Stimulated activated CD8-positive, alpha-beta memory T cell treated with anti-CD3 and anti-CD28 coated beads, Interleukin-4, amount 100 ng/mL, for 4 hours (primary cell): ENCODE measurements at places on chromosomes 16 and 17.

- no peak for DNase-seq
Measured at GRCh38 chr16:24713379-24713778, 16.1 kb upstream of the TNRC6A start.

DNA sequence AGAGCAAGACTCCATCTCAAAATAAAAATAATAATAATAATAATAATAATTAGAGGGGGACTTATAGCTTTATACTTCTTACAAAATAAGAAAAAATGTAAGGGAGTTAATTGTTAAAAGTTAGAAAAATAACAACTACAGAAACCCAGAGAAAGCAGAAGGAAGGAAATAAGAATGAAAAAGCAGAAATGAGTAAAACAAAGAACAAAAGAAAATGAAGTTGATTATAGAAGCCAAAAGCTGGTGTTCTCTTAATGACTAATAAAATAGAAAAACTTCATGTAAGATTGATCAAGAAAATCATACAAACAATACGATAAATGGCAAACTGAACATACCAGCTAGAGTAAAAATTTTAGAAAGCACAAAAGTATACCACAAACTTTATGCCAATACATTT, 6.8 kb upstream of the NSMCE1 start:
- DNase-seq = no peak

DNA sequence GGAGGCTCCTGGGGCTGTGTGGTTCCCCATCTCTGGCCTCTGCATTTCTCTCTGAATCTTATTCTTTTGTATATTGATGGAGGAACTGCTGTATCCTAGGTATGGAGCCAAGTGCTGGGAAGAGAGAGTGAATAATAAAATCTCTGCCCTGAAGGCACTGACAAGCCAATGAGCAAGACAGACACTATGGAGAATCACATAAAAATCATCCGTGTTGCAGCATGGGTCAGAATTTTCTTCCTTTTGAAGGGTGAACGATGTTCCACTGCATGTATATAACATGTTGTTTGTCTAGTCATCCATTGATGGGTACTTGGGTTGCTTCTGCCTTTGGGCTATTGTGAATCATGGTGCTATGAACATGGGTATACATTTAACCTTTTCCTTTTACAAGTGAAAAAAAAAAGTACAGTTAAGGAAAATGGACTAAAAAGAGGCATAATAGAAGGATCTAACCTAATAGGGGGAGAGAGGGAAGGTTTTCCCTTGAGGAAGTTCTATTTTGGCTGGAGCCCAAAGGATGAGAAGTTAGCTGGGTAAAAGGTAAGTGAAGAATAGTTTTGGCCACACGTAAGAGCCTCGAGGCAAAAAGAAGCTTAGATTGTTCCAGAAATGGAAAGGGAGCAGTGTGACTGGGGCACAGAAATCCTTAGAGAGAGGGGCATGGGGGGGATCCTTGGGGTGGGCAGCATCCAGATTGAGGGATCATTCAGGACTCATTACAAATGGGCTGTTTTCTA, 32.3 kb upstream of the GNA13 start:
- no peak for DNase-seq

- no peak for DNase-seq
Measured at GRCh38 chr16:3198334-3199072, 10.5 kb downstream of the OR1F1 start.

DNA sequence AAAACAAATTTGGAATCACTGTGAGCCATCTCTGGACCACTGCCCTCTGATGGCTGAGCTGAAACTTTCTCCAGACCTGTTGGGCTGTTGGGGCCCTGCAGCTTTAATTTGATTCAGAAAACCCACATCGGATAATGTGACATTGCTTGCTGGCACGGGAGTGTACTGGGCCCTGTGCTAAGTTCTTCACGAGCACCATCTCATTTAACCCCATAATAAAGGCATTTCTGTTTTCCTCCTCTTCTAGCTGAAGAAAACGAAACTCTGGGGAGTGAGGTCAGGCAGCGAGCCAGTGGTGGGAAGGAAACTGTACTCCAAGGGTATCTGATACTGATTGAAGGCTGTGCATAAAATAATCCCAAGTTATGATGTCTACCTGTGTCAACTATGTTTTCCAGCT, 34.5 kb upstream of the TNRC6A start:
- DNase-seq = no peak

GRCh38 chr17:7042501-7043181, 1.3 kb downstream of the SLC16A11 start:
- DNase-seq = no peak

GRCh38 chr17:66487981-66488468, 185.6 kb downstream of the PRKCA start:
- no peak for DNase-seq

DNA sequence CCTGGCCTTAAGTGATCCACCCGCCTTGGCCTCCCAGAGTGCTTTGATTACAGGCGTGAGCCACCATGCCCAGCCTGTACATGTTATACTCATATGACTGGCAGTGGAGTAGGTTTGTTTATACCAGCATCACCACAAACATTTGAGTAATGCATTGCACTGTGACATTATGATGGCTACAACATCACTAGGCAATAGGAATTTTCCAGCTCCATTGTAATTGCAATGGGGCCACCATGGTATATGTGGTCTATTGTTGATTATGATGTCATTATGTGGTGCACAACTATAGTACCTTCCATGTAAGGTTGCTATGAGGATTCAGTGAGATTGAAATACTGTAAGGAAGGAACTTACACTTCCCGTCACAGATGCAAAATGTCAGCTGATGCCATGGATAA, 168.9 kb downstream of the COPRS start:
- DNase-seq = no peak

DNA sequence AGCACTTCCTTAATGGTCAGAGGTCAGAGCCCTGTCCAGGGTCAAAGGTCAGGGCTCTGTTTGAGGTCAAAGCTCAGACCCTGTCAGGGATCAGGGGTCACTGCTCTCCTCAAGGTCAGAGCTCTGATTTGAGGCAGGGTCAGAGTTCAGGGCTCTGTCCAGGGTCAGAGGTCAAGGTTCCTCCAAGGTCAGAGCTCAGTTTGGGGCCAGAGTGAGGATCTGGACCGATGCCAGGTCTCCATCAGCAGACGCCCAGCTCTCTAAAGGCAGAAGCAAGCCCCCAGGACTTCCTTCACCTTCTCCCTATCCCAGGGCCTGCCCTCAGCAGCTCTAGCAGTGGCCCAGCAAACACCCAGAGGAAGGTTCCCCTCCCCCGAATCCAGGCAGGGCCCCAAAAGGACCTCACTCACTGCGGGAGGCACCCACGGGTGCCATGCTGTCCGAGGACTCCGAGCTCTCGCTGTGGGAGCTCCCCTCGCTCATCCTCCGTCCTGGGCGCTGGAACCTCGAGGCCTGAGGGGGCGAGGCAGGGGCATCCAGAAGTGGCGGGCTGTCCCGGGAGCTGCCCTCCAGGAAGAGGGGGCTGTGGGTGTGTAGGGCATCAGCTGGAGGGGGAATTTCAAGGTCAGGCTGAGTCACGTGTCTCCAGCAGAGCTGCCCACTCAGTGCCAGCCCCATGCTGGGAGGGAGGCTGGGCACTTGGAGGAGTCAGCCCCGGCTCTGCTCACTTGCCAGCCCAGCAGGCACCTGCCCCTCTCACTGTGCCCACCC, 26.7 kb downstream of the PIMREG start:
- DNase-seq = no peak

DNA sequence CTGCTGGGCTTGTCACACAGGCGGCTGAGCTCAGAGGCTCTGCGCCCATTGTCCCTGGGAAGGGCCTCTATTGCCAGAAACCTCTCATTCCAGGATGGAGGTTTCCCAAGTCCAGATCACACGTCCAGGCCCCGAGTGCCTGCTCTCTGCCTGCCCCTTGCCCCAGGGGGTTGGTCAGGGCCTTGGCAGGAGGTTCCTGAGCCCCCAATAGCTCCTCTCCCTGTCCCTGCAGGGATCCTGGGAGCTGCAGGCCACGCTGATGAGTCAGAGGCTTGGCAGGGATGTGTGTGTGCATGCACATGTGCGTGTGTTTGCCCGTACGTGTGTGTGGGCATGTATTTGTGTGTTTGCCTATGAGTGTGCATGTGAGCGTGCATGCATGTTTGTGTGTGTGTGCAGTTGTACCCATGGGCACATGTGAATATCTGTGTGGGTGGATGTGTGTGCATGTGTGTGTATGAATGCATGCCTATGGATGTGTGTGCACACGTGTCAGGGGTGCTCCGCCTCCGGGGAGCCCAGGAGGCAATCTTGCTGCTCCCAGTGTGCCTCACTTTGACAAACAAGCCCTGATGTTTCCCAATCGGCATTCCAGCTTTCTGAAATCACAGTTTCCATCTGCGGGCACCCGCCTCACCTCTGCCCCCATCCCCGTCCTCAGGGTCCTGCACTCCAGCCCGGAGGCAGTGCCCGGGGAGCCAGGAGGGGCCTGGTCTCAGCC, 98.4 kb upstream of the GSE1 start:
- no peak for DNase-seq

- DNase-seq = no peak
Measured at GRCh38 chr17:73620414-73620813, 23.8 kb downstream of the SDK2 start.
